ENCODE measurements at places on chromosomes 7 and 10. TPM values are rescaled to one million over a fixed set of nuclear protein-coding genes. Genes with fewer than 3 reads are reported as not detected.

The STX1A gene
- total RNA-seq, result 15.5 TPM

The PLEKHS1 gene
- not detected for total RNA-seq

The PDE6C gene
- total RNA-seq, result not detected

The OGDHL gene
- total RNA-seq, result not detected

The SOSTDC1 gene
- not detected for total RNA-seq

The PCLO gene
- total RNA-seq, result not detected

The GHRHR gene
- total RNA-seq, result not detected

The ARHGEF35 gene
- total RNA-seq, result 3.2 TPM

The TUBB8 gene
- not detected for total RNA-seq

GRCh38 chr7:105279688-105280007 is 109.1 kb downstream of the SRPK2 start:
- no peak overlapping the region for H3K4me3 ChIP-seq
- no peaks in the 10 kb centered on the region for H3K27me3 ChIP-seq
- peaks cover 7% of the 10 kb centered on the region for H3K36me3 ChIP-seq
- no peak for DNase-seq

- no peaks in the 10 kb centered on the region for H3K4me1 ChIP-seq
- no peak overlapping the region for H3K27ac ChIP-seq
- H3K4me3 ChIP-seq, result no peak overlapping the region
- H3K36me3 ChIP-seq, result no peaks in the 10 kb centered on the region
- H3K27me3 ChIP-seq, result no peaks in the 10 kb centered on the region
- no peak for DNase-seq
Observed at GRCh38 chr10:106991091-106991490, 173.4 kb downstream of the SORCS1 start.

- no peaks in the 10 kb centered on the region for H3K27me3 ChIP-seq
- H3K4me1 ChIP-seq, result no peaks in the 10 kb centered on the region
- no peak overlapping the region for H3K4me3 ChIP-seq
- no peak overlapping the region for H3K27ac ChIP-seq
- no peak for DNase-seq
- H3K36me3 ChIP-seq, result no peaks in the 10 kb centered on the region
Observed at GRCh38 chr10:93718937-93719725, 16.7 kb upstream of the FRA10AC1 start.

DNA sequence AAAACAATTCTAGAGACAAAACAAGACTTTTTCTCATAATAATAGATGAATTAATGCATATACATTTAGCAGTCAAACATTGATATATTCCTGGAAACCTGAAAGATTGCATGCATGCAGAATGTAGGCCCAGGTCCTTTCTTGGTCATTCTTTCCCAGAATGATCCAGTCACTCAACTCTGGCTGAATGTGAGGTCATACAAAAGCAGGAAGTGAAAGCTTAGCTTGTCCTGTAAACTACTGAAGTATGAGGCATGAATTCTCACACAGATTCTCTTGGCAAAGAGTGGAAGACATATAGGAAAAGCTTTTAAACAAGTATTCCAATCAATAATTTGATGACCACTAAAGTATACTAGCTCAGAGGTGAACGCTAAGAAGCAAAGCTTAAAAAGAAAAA is 253.9 kb downstream of the PPP1R3A start:
- H3K4me1 ChIP-seq, result no peaks in the 10 kb centered on the region
- no peak overlapping the region for H3K27ac ChIP-seq
- no peaks in the 10 kb centered on the region for H3K27me3 ChIP-seq

- DNase-seq, result no peak
- H3K4me1 ChIP-seq, result peaks cover 37% of the 10 kb centered on the region
- no peak overlapping the region for H3K27ac ChIP-seq
- no peaks in the 10 kb centered on the region for H3K27me3 ChIP-seq
Observed at GRCh38 chr7:36276428-36277248, 113.0 kb upstream of the ANLN start.

DNA sequence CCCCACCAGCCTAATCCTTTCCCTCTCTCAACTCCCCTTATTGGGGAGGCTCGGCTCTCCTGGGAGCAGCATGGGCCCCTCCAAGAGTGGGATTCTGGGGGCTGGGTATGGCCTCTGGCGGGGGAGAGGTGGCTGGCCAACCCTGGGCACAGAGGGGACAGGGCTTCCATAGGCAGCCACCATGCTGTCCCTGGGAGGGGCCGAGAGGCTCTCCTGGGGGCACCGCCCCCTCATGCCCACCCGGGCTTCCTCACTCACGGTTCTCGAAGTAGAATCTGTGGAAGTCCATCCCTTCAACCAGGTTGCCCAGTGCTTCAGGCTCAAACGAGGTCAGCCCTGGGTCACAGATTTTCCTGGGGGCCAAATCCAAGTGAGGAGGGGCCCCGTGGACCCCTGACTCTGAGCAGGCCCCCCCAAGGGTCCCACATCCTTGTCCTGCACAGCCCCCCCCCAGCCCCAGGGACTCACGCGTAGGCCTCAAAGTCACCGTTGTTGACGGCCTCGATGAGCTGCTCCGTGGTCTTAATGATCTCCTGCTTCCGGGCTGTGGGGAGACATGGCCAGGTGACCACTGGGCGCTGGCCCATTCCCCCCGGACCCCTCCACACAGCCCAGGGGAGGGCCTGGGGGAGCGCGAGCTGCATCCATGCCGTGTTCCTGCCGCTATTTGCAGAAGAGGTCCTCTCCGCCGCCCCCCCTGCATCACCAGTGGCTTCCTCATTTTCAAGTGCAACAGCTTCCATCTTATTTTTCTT is 19.8 kb downstream of the YKT6 start:
- H3K27me3 ChIP-seq, result no peaks in the 10 kb centered on the region
- no peak overlapping the region for H3K27ac ChIP-seq
- no peak overlapping the region for H3K4me3 ChIP-seq
- DNase-seq, result no peak
- H3K4me1 ChIP-seq, result no peaks in the 10 kb centered on the region

- no peaks in the 10 kb centered on the region for H3K27me3 ChIP-seq
- H3K4me1 ChIP-seq, result peaks cover 9% of the 10 kb centered on the region
- no peak overlapping the region for H3K27ac ChIP-seq
- DNase-seq, result no peak
Observed at GRCh38 chr10:28177944-28178637, 124.8 kb downstream of the MPP7 start.

DNA sequence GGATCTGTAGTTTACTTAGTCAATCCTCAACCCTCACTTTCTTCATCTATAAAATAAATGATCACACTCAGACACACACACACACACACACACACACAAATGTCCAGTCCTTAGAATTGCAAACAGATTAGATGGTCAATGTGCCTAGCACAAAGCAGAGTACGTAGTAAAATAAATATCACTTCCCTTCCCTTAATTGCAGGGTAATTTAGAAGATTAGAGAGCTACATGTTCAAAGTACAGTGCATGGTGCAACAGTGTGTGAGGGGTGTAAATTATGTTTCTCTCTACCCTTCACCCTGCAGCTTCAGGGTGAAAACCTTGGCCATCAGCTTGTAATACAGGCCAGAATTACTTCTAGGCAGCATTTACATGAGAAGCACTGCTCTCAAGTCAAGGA is 187.0 kb upstream of the GHITM start:
- no peaks in the 10 kb centered on the region for H3K4me1 ChIP-seq
- no peak for DNase-seq
- H3K4me3 ChIP-seq, result no peak overlapping the region
- H3K36me3 ChIP-seq, result no peaks in the 10 kb centered on the region
- no peaks in the 10 kb centered on the region for H3K27me3 ChIP-seq
- no peak overlapping the region for H3K27ac ChIP-seq

- H3K27ac ChIP-seq, result no peak overlapping the region
- no peak for DNase-seq
- H3K4me3 ChIP-seq, result no peak overlapping the region
- no peaks in the 10 kb centered on the region for H3K36me3 ChIP-seq
- H3K4me1 ChIP-seq, result peaks cover 16% of the 10 kb centered on the region
Observed at GRCh38 chr7:121442845-121443244, 46.7 kb upstream of the FAM3C start.

GRCh38 chr10:29878492-29878891 is 180.9 kb downstream of the JCAD start:
- H3K27me3 ChIP-seq, result peaks cover 5% of the 10 kb centered on the region
- no peak overlapping the region for H3K27ac ChIP-seq
- DNase-seq, result no peak
- no peak overlapping the region for H3K4me3 ChIP-seq
- no peaks in the 10 kb centered on the region for H3K4me1 ChIP-seq

- H3K27ac ChIP-seq, result no peak overlapping the region
- DNase-seq, result no peak
- no peak overlapping the region for H3K4me3 ChIP-seq
- no peaks in the 10 kb centered on the region for H3K4me1 ChIP-seq
- H3K36me3 ChIP-seq, result no peaks in the 10 kb centered on the region
- no peaks in the 10 kb centered on the region for H3K27me3 ChIP-seq
Observed at GRCh38 chr7:112404321-112404720, 45.9 kb upstream of the IFRD1 start.

GRCh38 chr10:42952931-42953683 is 123.8 kb upstream of the RET start:
- no peaks in the 10 kb centered on the region for H3K36me3 ChIP-seq
- no peak overlapping the region for H3K27ac ChIP-seq
- H3K4me3 ChIP-seq, result no peak overlapping the region
- peaks cover 3% of the 10 kb centered on the region for H3K27me3 ChIP-seq
